ENCODE measurements at places on chromosomes 7 and 10.

GRCh38 chr10:35204650-35205319 lies 78.1 kb downstream of the CREM start:
- no peak for DNase-seq

DNA sequence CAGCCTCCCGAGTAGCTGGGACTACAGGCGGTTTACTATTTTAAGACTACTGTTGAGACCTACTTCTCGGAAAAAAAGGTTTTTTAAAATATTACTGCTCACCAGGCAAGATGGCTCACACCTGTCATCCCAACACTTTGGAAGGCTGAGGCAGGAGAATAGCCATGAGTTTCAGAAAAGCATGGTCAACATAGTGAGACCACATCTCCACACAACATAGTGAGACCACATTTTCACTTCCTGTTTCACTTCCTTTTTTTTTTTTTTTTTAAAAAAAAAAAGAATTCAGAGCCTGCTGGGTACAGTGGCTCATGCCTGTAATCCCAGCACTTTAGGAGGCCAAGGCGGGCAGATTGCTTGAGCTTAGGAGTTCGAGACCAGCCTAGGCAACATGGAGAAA lies 46.5 kb downstream of the SVOPL start:
- DNase-seq, result no peak

DNA sequence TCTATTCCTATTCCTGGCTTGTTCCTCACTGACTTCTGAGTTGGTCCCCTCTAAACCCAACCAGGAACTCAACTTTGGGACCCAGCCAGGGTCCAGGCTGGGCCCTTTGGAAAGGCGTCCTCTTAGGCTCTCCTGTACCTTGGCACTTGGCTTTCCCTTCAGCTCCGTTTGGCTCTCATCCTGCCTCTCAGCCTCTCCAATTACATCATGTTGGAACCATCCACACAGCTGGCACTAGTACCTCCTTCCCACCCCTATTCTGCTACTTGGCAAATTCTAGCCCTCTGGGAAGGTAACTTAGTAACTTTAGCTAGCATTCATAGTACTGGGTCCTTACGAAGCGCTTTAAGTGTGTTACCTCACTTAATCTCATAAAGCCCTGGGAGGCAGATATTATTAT lies 205.3 kb upstream of the HABP2 start:
- no peak for DNase-seq

DNA sequence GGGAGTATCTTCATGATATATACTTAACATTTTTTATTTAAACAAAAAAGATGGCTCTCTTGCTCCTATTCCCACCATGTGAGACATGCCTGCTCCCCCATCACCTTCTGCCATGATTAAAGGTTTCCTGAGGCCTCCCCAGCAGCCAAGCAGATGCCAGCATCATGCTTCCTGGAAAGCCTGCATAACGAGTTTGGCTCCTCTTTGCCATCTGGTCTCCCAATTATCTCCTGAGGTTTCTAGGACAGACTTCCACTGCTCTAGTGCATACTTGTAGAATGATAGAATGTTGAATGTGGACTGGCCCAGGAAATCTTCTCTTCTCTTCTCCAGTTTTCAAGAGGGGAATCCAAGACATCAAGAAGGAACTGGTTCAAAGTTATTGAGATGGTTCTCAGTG lies 45.9 kb upstream of the ELAPOR2 start:
- no peak for DNase-seq

GRCh38 chr7:74012842-74013249 lies 15.1 kb upstream of the ELN start:
- DNase-seq, result no peak

GRCh38 chr7:44490351-44491200 lies at the start of gene NUDCD3:
Gene NUDCD3, minus strand, starts transcription at chr7:44490658. Its CDS starts 58 bp downstream, at chr7:44490600.
- DNase-seq, result peak; percentile 76

All from uterus (tissue), 4 donors.